ENCODE measurements at places on chromosomes 6 and 20. TPM values are rescaled to one million over a fixed set of nuclear protein-coding genes. Genes with fewer than 3 reads are reported as not detected.

Gene SLC4A11
- total RNA-seq: 0.68 TPM

Gene C6orf58
- not detected for total RNA-seq

Gene IL17F
- total RNA-seq: not detected

GRCh38 chr6:69894578-69895347, 28.4 kb downstream of the COL19A1 start:
- no peak for DNase-seq

GRCh38 chr6:120590611-120591010, 743.7 kb downstream of the TBC1D32 start:
- DNase-seq: no peak

GRCh38 chr20:53706008-53706465, 112.4 kb upstream of the ZNF217 start:
- no peak for DNase-seq

All from left cardiac atrium (tissue), 4 donors.